Stimulated activated CD8-positive, alpha-beta memory T cell treated with anti-CD3 and anti-CD28 coated beads, Interleukin-7, amount 100 ng/mL, for 4 hours (primary cell): ENCODE measurements at places on chromosomes 1 and 21.

DNA sequence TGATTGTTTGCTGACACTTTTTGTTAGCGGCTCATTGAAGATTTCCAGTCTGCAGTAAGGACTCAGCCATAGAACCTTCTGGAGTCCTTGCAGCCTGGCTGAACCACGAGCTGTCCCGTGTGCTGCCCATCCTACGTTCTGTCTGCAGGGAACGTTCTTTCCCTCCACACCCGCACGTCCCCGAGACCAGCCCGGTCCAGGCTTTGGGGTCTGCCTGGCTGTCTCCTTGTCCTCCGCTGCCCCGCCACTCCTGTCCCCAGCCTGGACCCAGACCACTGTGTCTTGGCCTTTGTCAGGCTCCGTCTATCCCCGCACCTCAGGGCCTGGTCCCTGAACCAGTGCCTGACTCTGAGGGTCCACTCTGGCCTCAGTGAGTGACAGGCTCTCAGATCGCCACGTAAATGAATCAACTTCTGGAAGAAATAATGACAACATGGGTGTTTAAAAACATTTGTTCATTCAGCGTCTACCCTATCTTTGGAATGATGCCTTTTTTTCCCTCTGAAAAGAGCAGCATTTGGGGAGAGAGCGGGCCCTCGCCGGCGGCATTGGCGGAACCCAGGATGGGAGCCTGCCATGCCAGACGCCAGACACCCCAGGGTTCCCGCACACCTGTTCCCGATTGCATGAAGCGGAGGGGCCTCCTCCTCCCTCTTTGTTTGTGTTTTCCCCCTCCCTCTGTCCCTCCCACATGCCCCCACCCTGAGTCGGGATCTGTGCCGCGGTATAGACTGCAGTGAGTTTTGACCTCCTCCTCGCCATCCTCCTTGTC lies 43.9 kb upstream of the C1orf174 start:
- DNase-seq, result no peak

DNA sequence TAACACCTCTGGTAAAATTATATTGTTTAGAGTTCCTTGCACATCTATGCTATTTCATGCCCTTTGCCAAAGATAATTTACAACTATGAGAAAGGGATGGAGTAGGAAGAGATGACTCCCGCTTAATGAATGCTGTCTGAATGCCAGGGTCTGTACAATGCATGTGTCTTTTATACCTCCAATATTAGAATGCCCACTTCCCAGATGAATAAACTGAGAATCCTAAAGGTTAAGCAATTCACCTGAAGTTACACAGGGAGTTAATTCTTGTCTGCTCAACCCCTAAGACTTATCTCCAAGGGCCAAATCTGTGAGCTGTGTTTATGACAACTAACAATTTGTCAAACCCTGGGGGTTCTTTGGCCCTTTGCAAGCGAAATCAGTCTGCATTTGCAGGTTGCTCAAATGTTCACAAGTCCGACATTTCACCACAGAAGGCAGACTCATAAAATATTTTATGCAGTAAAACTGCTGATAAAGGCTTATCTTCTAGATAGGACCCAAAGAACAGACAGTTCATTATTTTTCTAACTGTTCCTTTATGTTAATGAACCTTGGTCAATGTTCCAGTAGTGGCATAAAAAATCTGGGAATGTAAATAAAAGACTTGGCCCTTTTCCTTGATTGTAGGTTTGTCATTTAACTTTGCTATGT lies 50.2 kb upstream of the ATP1A1 start:
- no peak for DNase-seq

DNA sequence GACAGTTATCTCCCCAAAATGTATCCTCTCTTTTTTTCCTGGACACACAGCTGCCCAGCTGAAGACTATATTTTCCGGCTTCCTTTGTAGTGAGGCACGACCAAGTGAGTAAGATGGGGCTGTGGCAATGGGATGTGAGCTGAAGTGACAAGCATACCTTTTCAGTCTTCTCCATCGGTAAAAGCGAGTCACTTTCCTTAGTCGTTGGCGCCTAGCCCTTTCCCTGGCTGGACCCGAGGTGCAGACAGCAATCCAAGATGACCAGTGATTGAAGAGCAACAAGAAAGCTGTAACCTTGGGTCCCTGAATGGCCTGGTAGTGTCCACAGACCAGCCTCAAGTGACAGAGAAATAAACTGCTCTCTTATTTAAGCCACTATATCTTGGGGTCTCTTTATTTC lies 155.2 kb downstream of the NR5A2 start:
- DNase-seq, result no peak

GRCh38 chr1:175402336-175402735 lies 209.8 kb upstream of the KIAA0040 start:
- DNase-seq, result no peak

- no peak for DNase-seq
These were observed 43.5 kb upstream of the JAK1 start for GRCh38 chr1:65009724-65010420.

- DNase-seq, result no peak
These were observed 81.0 kb downstream of the CNIH3 start for GRCh38 chr1:224696891-224697765.

DNA sequence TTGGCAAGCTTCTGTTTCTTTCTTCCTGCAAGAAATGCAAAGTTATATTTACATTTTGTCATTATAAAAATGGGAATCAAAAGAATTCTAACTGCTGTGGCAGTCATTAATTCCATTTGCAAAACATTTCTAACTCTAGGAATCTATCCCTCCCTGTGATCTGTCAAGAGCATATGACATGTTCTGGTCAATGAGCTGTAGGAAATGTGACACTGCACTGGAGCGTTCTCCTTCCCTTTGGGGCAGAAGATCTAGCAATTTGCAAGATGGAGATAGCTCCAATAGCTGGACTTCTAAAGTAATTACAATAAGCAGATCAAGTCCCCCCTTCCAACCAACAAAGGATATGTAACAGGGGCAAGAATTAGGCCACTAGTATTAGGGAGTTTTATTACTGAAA lies 6.3 kb downstream of the TOMM20 start:
- no peak for DNase-seq

DNA sequence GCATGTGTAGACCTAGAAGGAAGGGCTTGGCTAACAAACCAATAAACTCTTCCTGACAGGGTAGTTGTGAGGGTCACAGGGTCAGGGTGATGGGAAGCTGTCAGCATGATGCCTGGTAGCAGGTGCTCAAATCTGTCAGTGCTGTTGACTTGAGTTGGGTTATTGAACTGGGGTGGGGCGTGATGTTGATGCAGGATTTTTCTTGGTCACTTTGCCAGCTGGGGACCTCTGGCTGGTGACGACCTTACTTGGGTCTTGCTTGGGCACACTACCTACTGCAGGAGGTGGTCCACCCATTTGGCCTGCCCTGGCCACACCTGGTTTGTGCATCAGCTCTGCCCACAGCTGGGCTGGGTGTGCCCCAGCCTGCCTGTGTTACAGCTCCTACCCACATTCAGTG lies 624.4 kb downstream of the PTPRU start:
- DNase-seq, result no peak

GRCh38 chr1:23798662-23799142 lies 1.9 kb downstream of the GALE start:
- no peak for DNase-seq

- peak; percentile 5 for DNase-seq
These were observed 775 bp downstream of the TMEM125 start for GRCh38 chr1:43270421-43271095.

DNA sequence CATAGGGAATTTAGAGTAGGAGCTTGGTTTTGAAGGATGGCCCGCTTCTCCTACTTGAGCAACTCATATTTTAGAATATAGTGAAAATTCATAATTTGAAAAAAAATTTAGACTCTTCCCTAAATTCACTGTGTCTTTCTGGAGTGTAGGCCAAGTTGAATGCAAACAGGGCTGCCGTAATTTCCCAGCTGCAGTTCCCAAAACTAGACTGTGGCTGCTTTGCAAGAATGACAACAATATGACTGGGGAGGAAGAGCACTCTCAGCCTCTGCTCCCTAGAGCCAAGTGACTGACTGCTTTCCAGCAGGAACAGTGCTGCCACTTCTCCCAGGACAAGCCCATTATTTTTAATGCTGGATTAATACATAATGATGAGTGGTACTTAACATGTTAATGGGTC lies 209.0 kb downstream of the RHOU start:
- DNase-seq, result no peak

DNA sequence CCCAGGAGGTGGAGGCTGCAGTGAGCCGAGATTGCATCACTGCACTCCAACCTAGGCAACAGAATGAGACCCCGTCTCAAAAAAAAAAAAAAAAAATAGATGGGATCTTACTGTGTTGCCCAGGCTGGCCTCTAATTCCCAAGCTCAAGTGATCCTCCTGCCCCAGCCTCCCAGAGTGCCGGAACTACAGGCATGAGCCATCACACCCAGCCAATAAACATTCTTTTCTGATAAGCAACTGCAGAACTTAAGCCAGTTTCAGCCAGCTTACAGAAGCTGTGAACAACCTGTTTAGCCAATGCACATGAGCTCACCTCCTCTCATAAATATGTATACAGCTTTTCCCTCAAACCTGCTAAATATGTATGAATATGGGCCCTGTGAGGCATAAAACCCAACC lies 3.1 kb upstream of the MIIP start:
- no peak for DNase-seq

GRCh38 chr1:63359561-63359960 lies 7.9 kb upstream of the ALG6 start:
- no peak for DNase-seq

GRCh38 chr1:7278827-7279765 lies 492.0 kb upstream of the VAMP3 start:
- no peak for DNase-seq

DNA sequence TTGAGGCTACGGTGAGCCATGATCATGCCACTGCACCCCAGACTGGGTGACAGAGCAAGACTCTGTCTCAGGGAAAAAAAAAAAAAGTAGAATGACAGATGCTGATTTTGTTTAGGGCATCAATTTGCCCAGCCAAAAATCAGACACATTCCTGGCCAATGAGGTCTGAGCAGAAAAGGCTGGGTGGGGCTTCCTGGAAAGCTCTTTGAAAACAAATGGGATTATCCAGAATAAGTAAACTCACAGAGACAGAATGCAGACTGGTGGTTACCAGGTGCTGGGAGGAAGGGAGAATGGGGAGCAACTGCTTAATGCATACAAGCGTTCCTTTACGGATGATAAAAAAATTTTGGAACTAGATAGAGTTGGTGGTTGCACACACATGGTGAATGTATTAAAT lies 10.1 kb upstream of the CITED4 start:
- DNase-seq, result no peak

DNA sequence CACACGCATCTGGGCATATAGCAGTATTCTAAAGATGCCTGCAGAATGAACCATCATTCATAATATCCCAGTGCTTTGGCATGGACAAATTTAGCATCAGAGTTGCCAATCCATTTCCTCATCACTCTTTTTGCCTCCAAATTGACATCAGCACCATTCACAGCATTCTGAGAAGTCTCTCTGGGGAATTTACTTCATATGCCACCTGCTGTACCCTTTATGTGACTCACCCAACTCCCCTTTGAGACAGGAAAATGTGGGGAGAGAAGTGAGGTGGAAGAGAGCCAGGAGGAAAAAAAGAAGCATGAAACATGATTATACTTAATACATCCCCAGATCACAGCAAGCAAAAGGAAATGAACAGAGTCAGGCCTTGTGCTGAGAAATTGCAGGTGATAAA lies 37.4 kb downstream of the RAB3B start:
- no peak for DNase-seq

GRCh38 chr1:111241797-111242196 lies 14.3 kb downstream of the CHI3L2 start:
- no peak for DNase-seq

DNA sequence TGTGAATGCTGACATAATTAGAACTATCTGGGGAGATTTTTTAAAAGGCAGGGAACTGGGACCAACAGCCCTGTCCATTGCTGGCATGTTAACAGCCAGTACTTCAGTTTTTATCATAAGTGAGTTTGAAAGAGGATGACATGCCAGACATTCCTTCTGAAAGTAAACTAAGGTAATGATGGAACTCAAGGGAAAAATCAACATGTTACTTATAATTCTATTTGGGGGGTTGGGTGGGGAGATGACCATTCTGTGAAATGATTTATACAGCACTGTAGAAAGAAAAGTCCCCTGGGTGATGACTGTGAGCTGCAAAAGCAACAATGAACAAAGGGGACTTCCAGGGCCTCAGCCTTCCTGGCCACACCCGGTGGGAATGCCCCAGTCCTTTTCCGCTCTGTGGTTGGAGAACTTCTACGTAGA lies 5.4 kb upstream of the LAMC2 start:
- no peak for DNase-seq

- DNase-seq, result no peak
These were observed 862 bp upstream of the SGIP1 start for GRCh38 chr1:66532798-66533783.

DNA sequence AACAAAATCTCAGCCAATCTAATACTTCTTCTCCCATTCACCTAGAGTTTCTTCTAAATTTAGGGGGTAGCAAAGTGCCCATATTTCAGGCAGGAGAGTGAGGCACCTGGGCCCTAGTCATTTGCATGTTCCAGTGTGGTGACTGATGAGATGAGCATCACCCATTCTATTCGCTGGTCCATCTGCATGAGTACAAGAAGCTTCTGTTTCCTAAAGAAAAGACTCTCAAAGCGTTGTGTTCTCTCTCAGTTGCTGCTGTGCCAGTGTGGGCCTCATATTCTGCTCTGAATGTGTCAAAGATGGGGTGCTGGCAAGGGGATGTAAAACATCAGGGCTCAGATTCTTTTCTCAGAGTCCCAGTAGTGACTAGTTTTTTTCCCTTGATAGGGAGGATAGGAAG lies 16.1 kb upstream of the DPYD start:
- no peak for DNase-seq

GRCh38 chr21:43957611-43958362 lies 54.3 kb upstream of the TRAPPC10 start:
- no peak for DNase-seq

GRCh38 chr1:110639724-110640386 lies 33.7 kb upstream of the KCNA2 start:
- no peak for DNase-seq

GRCh38 chr1:223298701-223299100 lies 65.3 kb downstream of the SUSD4 start:
- no peak for DNase-seq

GRCh38 chr1:245019910-245020486 lies 134.8 kb upstream of the KIF26B start:
- DNase-seq, result no peak

DNA sequence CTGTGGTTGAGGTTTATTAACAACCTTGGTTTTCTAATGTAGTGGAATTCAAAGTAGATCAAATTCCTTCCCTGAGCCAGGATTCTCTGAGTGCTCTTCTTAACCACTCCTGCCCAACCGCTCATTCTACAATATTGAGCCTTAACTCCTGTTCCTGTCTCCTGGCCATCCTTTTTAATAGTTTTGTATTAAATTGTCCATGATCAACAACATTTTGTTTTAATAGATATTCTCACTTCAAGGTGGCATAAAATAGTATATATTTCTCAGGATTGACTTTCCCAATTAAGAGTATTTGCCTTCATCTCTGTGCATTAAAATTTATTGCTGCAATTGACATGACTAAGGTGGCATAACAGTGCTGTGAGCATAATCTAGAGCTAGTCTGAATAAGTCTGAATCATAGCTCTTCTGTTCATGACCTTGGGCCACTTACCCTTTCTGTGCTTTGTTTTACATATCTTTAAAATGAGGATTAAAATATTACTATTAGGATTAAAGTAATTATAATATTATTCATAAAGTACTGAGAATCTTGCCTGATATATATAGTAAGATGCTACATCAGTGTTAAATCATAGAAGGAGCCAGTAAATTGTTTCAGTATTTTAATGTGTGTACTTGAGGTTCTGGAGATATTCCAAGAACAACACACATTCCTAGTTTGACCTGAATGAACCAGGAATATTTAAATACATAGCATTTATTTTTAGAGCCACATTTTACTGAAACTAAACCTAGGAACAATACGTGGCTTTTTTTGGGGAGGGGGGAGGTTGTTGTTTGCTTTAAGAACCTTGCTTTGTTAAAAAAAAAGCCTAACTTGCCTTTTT lies 76.4 kb downstream of the ADGRL2 start:
- no peak for DNase-seq
